ENCODE measurements at places on chromosomes 3 and 15.

GRCh38 chr3:113240841-113241240 lies 29.5 kb downstream of the BOC start:
- no peak for DNase-seq

GRCh38 chr3:179265875-179266274 lies 15.0 kb upstream of the KCNMB3 start:
- no peak for DNase-seq

- DNase-seq: no peak
Measured at GRCh38 chr15:48681353-48681752, 35.8 kb upstream of the FBN1 start.

- no peak for DNase-seq
Measured at GRCh38 chr3:16809993-16810392, 74.8 kb upstream of the PLCL2 start.

DNA sequence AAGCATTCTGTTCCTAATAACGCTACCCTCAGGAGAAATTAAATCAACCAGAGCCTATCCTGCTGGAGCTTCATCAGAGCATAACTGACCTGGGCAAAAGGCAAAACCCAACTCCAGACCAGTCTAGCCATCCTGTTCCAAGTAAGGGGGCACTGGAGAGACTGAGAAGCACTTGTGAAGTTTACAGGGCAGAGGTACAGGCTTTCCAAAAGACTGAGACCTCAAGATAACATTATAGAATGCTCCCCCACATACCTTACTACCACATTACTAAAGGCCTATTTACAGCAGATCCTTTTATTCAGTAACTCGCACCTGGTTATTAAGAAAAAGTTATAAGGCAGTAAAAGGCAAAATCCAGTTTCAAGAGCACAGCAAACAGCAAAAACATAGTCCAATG lies 35.5 kb downstream of the RFX7 start:
- no peak for DNase-seq

DNA sequence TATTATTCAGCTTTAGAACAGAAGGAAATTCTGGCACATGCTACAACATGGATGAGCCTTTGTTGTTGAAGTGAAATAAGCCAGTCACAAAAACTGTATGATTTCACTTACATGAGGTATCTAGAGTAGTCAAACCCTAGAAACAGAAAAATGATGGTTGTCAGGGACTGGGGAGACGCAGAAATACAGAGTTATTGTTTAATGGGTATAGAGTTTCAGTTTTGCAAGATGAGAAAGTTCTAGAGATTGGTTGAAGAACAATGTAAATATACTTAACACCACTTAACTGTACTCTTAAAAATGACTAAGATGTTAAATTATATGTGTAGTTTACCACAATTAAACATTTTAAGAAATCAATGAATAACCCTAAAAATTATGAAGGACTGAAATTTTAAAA lies 15.8 kb downstream of the SPTSSB start:
- no peak for DNase-seq

DNA sequence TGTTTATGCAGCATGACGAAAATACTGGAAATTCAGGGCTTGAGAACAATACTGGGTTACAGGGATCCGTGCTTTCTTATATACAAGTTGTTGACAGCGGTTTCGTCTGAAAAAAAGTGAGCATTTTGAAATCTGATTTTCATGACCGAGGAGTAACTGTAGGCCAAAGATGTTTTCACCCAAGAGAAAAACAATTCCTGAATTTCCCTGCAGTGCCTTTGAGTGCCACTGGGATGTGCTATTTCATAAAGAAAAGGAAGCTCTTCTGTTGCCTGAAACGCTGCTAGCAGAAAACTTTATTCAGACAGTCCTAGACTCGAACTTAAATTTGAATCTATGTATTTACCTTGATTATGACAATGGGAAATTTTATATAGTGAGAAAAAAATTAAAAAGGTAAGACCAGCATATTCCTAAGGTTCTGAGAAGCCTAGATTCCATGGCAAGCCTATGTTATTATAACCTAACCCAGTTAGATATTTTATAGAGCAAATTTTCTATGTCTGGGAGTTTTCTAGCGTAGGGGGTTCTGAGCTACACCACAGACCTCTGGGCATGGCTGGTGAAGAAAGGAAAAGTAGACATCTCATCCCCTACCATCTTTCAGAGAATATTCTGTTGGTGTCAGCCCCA lies 30.2 kb downstream of the KCNAB1 start:
- peak; percentile 9 for DNase-seq

DNA sequence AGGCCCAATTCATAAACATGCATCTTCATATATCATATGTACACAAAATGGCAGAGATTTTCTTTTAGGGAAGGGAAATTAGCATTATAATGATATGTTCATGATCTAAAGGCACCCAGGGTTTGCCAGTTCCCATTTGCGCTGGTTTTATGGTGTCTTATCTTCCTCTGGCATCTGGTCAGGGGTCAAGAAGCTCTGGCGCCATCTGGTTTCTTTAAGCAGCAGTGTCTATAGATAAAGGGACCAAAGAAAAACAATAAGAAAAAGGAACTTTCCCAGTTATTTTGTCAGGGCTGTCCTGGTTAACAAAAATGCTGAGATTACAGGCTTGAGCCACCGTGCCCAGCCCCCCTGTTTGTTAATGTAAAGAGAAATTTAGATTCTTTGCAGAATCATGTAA lies 3.3 kb upstream of the DCP1A start:
- DNase-seq: no peak

DNA sequence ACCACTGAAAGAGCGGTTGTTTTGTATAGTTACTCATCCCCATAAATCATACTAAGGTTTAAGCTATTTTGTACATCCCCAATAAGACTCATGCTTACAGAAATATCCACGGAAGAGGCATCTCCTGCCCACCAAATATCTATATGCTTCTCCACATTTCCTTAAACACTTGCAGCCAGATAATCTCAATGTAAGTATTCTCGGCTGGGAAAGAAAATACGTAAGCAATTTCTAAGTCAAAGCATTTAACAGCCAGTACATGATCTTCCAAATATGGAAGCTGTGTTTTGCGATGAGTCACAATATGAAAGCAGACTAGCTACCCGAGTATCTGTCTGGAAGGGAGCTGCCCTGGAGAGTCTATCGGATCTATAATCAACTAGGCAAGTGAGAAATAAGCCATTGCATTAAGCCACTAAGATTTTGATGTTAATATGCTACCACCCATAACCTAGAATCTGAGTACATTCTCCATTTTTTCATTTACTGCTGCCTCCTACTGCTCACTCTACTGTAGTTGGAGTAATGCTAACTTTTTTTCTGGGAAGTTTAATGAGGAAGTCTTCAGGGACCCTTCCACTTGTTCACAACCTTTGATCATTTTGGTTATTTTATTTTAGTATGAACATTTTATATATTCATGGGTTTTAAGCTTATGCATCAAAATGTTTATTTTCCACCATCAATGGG lies 26.9 kb upstream of the ZMAT3 start:
- DNase-seq: no peak

DNA sequence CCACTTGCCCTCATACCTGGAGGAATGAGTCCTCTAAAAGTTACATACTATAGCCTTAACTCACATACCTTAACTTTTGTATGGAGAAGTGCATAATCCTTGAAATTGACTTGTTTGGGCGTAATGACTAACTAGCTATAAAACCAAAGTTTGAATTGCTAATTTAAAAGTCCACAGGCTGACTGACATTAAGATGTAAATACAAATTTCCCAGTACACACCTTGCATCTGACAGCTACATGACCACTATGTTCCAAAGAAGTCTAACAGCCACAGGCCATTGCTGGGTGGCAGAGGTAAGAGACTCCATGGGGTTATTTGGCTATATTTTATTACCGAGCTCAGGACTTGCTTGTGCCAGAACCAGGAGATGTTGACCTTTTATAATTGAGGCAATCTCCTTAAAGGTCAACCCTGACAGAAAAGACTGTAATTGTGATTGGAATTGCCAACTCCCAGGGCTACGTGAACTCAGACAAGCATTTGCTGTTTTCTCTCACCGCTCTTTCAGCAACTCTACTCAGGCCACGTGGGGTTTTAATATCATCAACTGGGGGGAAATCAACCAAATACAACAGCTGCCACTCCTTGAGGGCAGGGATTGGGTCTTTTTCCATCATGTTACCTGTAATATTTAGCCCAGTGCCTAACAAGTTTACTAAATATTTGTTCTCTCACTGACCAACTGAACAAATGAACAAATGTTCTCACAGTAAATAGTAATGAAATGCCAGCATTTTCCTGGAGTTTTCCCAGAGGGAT lies 139.9 kb downstream of the SEMA6D start:
- DNase-seq: no peak

DNA sequence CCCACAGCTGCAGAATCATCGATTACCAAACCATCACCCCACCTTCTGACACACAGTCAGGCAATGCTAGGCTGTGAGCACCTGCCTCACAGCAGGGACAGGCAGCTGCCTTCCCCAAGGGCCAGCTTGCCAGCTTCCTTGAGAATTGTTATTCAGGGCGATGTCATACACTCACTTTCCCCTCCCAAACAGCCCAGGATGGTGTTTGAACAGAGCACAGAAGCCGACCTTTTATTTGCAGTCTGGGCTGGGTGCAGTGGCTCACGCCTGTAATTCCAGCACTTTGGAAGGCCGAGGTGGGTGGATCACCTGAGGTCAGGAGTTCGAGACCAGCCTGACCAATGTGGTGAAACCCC lies 84.5 kb upstream of the HERC1 start:
- no peak for DNase-seq
